KBM-7 (cell line): ENCODE measurements at places on chromosomes 11 and 22.
A peak's percentile ranks its signal among the peaks of the same experiment; 100 is the strongest.

- DNase-seq = no peak
Observed at GRCh38 chr22:29311464-29312217, 3.9 kb downstream of the RASL10A start.

DNA sequence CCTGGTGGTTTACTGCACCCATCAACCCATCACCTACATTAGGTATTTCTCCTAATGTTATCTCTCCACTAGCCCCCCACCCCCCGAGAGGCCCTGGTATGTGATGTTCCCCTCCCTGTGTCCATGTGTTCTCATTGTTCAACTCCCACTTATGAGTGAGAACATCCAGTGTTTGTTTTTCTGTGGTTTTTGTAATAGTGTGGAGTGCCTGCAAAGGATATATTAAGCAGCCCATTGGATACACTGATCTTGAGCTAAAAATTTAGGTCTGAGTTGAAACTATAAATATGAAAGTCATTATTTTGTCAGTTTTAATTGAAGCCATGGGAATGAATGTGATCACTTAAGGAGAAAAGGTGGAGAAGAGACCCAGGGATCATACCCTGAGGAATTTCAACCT lies 23.0 kb downstream of the MRPL48 start:
- DNase-seq = no peak

DNA sequence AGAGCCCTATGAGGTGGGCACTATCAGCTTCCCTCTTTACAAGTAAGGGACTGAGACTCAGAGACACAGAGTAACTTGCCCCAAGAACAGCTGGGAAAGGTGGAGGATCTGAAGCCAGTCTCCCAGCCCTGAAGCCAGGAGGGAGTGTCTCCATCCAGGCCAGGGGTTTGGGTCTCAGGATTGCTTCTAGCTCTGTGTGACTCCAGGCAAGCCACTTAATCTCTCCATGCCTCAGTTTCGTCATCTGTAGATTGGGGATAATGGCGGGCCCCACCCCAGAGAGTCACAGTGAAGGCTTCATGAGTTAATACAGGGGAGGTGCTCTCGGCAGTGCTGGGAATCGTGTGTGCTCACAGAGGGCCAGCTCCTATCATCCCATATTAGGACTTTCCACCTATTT lies 10.5 kb downstream of the MAP4K2 start:
- no peak for DNase-seq

- no peak for DNase-seq
Observed at GRCh38 chr11:44837661-44838060, 110.9 kb downstream of the TSPAN18 start.

- no peak for DNase-seq
Observed at GRCh38 chr11:56852131-56852530, 103.6 kb upstream of the OR9G4 start.

GRCh38 chr22:24414984-24415945 lies 12.1 kb upstream of the ADORA2A start:
- no peak for DNase-seq

- DNase-seq = peak; percentile 93
Observed at GRCh38 chr22:39236321-39237317, 8.2 kb downstream of the PDGFB start.

- DNase-seq = no peak
Observed at GRCh38 chr11:124612045-124612444, 817 bp downstream of the PANX3 start.

DNA sequence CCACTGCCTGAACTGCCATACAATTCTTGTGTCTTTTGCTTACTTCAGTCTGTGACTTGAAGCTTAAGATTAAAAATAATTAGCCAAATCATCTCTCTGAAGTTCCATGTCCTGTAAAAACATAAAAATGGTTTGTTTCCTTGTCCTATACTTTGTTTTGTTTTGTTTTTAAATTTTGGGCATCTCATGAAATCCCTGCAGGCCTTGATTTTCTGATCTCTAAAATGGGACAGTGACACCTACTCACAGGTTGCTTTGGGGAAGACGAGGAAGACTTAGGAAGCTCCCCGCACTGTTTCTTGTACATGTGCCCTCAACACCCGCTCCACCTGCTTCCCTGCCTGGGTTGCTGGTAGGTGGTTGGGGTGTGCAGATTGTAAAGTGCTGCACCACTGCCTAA lies 38.9 kb downstream of the TSPAN18 start:
- no peak for DNase-seq

DNA sequence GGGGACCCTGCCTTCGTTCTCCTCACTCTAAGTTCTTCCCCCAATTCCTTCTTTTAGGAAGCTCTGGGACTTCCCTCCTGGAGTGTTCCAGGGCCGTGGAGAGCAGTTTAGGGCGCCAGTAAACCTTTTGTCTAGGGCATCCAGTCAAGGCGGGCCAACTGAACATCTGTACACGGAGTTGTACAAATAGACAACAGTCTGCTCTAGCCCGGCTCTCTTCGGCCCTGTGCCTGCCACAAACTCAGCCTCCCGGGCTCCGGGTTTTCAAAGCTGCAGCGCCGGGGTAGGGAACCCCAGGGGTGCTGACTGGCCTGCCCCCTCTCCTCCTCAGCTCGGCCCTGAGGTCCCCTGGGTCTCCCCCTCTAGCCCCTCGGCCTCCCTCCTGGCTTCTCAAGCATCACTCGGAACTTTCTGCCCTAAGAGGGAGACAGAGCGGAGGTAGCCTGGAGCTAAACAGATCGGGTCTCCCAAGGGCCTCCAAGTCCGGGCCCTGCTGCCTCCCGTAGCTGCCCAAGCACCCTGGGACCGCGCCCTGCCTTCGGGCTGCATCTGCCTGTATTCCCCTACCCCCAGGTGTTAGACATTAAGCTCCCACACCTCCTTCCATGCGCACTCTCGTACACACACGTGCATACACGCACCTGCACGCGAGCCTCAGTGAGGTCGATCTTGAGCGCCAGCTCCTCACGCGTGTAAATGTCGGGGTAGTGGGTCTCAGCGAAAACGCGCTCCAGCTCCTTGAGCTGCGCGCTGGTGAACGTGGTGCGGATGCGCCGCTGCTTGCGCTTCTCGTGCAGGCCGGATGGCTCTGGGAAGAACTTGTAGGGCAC lies 3.3 kb downstream of the PHOX2A start:
- DNase-seq = no peak

- DNase-seq = no peak
Observed at GRCh38 chr22:19003508-19003907, 67.4 kb upstream of the PRODH start.

DNA sequence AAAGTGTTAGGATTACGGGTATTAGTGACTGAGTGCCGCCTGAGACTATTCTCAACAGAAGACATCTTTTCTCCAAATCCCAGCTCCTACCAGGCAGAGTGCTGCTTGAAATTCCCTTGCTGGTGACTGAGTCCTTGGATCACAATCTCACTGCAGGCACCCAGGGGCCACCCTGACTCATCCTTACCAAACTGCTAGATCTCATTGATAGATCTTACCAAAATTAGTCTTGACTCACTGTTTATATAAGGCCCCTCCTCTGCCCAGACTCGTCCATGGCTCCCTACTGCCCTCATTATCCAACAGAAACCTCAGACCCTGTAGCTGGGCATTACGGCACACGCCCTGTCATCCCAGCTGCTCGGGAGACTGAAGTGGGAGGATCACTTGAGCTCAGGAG lies 14.7 kb downstream of the TBC1D10A start:
- no peak for DNase-seq

GRCh38 chr22:19799322-19800190 lies 39.0 kb downstream of the TBX1 start:
- no peak for DNase-seq

- DNase-seq = no peak
Observed at GRCh38 chr11:104713401-104713800, 184.9 kb downstream of the CASP12 start.

DNA sequence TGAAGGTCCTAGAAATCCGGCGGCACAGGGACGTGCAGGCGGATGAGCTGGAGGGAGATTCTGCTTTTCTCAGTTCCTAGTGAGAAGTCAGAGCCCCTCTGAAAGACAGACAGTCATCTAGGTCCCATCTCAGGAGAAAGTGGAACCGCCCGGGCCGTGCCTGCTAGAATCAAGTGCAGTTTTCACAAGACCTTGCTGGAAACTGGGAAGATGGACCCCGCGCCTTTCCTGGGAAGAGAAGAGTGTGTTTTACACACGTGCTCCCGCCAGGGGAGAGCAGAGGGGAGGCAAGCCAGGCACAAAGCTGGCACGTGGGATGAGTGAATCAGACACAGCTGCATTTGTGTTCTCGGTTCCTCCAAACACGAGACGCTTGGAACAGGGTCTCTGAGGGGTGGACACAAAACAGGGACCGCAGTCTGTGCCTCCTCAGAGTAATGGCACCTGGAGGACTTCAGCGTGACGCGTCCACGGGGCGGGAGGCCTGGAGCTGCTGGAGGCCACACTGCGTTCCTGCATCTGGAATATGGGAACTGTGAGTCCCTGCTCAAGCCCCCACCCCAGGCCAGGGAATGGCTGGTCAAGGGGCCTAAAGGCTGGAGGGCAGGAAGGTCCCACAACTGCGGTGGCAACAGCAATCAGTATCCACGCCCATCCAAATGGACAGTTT lies 218.3 kb downstream of the BRD1 start:
- DNase-seq = no peak

DNA sequence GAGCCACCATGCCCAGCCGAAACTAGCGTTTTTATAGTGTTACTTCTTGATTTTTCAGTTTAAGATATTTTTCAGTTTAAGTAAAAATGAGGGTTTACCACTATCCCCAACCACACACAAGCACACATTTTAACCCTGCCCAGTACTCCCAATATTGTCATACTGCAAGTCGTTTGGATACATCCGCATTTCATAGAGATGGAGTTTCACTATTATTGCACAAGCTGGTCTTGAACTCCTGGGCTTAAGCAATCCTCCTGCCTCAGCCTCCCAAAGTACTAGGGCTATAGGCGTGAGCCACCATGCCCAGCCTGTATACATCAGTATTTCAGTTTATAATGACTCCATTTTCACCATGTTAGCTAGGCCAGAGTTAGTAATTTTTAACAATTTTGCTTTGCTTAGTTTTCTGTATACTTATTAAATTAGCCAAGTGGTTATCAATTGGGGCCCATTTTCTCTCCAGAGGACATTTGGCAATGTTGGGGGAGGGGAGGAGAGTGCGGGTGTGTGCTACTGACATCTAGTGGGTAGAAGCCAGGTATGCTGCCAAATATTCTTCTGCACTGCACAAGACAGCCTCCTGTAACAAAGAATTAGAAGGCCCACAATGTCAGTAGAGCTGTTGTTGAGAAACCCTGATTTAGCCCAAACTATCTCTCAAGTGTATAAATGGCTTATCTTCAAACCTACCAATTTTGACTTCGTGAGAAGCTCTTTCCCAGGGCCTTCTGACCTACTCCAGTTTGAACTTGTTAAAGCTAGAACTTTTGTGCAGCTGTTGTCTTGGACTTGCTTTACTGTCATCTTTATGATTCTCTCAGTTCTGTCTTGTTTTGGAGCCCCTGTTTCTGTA lies 7.3 kb downstream of the USP47 start:
- DNase-seq = peak; percentile 78

DNA sequence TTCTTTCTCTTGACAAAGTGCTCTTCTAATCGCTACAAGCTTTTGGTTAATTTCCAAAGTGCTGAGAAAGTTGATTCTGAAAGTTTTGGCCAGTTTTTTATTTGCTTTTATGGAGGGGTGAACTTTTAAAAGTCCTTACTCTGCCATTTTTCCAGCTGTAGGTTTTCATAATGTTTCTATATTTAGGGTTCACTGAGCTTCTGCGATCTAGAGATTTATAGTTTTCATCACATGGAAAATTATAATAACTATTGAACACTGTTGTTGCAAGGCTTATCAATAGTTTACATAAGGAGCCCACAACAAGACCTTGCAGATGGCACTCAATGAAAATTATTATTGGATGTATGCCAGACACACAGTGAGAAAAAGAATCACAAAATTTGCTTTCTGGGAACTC lies 55.1 kb downstream of the DLG2 start:
- DNase-seq = no peak

DNA sequence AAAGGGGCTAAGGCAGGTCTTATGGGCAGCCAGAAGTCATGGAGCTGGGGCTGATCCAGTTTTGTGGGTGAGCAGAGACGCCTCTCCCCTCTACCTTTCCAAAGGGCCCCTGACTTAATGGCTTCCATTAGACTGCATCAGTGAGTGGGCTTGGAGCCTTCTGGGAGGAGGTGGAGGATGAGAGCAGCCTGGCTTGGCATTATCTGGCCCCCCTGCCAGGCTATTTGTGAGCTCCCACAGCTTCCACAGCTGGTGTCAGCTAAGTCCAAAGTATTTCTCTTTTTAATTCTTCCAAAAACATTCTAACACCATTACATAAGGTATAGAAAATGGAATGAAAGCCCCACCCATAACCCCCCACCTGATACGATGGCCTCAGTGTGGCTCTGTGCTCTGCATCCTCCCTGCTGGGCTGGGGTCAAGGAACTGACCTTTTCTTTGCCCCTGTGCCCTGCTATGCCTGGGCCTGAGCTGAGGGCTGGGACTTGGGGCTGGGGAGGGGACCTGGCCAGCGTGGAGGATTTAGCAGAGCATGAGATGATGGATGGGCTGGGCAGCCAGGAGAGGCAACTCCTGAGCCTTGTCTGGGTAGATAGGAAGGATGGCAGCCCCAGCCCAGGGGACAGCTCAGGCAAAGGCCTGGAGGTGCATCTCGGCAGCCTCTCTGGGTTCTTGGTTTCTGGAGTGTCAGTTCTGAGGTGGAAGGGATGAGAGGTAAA lies 4.0 kb downstream of the AIFM3 start:
- DNase-seq = no peak

GRCh38 chr11:19455731-19456130 lies 215.0 kb upstream of the E2F8 start:
- no peak for DNase-seq

- no peak for DNase-seq
Observed at GRCh38 chr11:125942771-125943428, 2.9 kb upstream of the VSIG10L2 start.

- no peak for DNase-seq
Observed at GRCh38 chr22:48618326-48618725, 1209.3 kb downstream of the BRD1 start.

GRCh38 chr22:31932863-31933262 lies 11.5 kb upstream of the YWHAH start:
- DNase-seq = no peak

DNA sequence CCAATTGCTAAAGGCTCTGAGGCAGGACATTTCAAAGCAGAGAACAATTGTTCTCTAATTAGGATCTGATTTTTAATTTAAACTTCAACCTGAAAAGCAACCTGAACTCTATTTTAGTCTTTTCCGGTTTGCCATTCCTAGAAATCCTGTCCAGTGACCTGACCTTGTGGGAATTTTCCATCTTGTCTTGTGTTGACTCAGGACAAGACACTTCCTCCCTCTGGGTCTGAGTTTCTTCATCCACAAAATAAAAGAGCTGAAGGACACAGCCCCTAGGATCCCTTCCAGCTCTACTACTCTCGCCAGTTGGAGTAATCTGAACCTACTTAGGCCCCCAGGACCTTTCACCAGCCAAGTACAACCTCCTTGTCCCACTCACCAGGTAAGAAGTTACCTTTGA lies 66.5 kb upstream of the POU2AF1 start:
- DNase-seq = no peak

GRCh38 chr11:60314635-60315321 lies 12.3 kb upstream of the MS4A6E start:
- DNase-seq = no peak

DNA sequence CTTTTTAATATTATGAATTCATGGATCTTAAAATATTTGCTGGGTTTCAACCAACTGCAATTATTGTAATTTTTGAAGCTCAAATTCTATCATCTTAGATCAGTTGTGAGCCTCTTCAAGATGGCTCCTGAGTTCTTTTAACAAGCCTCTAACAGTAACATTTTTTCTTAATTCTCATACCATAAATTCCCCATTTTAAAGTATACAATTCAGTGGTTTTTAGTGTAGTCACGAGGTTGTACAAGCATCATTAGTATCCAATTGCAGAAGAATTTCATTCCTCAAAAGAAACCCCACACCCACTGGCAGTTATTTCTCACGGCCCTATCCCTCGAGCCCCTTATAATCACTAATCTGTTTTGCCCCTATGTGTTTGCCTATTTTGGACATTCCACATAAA lies 270.8 kb downstream of the SBF2 start:
- no peak for DNase-seq
